ENCODE measurements at places on chromosomes 2 and 18.

GRCh38 chr18:40148960-40149359 is 1806.1 kb upstream of the PIK3C3 start:
- DNase-seq: no peak

DNA sequence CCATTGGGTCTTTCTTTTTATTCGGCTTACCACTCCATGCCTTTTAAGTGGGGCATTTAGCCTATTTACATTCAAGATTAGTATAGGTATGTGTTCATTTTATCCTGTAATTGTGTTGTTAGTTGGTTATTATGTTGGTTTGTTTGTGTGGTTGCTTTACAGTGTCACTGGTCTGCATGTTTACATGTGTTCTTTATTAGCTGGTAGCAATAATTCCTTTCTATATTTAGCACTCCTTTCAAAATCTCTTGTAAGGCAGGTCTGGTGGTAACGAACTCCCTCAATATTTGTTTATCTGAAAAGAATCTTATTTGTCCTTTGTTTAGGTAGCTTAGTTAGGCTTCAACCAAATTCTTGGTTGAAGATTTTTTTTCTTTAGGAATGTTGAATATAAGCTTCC is 68.7 kb upstream of the XDH start:
- DNase-seq: no peak

DNA sequence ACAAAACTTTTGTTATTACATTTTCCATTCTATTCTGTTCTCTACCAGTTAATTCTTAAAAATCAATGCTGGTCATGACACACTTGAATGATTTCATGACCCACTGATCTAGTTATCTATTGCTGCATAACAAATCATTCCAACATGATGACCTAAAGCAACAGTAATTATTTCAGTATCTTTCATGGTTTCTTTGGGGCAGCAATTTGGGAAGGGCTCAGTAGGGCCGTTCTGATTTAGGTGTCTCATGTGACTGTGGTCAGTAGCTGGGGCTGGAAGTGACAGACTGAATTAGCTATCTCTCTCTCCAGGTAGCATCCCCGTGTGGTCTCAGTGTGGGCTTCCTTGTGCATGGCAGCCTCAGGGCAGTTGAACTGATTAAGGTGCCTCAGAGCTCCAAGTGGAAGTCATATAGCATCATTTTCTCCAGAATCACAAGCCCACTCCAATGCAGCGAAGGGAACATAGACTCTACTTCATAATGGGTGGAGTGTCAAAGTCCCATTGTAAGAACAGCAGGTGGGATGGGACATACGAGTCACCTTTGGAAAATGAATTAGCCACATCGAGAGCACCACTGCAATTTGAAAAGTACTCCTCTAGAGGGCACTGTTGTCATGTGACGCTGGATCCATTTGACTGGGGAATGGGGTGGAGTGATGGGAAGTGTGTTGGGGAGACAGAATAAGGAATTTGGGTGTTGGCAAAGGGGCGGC is 39.1 kb upstream of the FAM136A start:
- no peak for DNase-seq

DNA sequence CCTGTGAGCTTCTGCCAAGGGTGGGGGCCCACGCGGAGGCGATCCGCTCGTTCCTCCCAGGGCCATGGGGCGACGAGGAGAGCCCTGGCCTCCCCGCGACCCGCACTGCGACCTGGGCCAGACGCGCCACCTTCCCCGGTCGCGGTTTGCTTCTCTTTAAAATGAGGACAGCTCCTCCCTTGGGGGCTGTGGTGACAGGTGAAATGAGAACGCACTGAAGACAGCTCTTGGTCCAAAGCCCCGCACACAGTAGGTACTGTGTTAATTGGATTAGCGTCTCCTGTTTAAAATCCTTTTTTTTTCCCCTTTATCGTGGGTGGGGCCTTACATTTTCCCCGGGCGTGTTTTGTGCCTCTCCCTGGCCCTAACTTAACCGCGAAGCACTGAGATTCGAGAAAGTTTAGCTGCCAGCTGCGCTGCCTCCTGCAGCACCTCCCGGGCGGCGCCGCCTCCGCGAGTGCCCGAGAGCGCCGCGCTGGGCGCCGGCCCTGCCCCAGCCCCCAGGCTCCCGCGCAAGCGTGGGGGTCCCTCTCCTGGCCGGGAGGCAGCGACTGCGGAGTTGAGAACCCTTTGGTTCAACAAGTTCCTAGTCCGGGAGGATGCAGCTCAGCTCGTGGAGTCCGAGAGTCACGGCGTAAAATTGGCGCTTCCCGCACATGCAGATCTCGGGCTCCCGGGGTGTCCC is 1.1 kb downstream of the HPCAL1 start:
- no peak for DNase-seq

GRCh38 chr2:23404426-23404825 is 19.4 kb downstream of the KLHL29 start:
- DNase-seq: peak; percentile 62

DNA sequence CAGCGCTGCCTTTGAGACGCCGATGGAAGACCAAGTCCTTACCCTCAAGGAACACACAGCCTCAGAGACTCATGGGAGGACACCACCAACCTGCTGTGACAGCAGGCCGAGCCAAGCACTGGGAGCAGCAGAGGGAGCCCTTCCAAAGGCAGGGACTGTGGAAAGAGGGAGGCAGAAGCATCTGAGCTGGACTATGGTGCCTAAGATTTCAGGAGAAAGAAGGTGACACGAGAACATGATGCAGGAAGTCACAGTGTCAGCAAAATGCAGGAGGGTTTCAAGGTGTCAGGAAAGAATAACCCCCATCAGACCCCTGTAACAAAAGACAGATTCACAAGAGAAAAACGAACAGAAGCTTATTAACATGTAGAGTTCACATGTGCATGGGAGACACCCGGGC is 24.2 kb upstream of the COX7A2L start:
- no peak for DNase-seq

GRCh38 chr18:50662775-50663383 is 103.0 kb downstream of the MAPK4 start:
- no peak for DNase-seq

- no peak for DNase-seq
Measured at GRCh38 chr18:76960528-76961035, 138.2 kb downstream of the ZNF236 start.

GRCh38 chr18:12783524-12783923 is 80.7 kb downstream of the PSMG2 start:
- DNase-seq: no peak

- no peak for DNase-seq
Measured at GRCh38 chr2:105181282-105181681, 60.3 kb upstream of the GPR45 start.

- no peak for DNase-seq
Measured at GRCh38 chr2:147133286-147133908, 711.4 kb upstream of the ACVR2A start.

GRCh38 chr2:82839036-82839435 is 1620.0 kb downstream of the SUCLG1 start:
- no peak for DNase-seq

- DNase-seq: no peak
Measured at GRCh38 chr2:9895669-9896590, 52.7 kb downstream of the TAF1B start.

DNA sequence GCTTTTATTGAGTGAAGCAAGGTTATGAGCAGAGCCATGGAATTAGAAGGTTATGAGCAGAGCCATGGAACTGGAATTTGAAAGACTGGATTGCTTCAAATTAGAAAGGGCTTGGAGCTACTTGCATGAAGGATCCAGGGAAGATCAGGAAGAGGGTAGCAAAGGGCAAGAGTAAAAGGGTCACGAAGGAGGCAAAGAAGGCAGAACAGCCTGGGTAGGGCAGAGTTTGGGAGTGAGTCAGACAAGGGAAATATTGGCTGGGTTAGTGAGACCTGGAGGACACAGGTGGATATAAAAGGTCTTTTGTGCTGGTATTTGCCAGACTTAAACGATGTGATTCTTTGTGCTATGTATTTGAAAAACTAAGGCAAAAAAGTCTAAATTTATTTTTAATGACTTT is 65.0 kb downstream of the SEMA4F start:
- DNase-seq: no peak

DNA sequence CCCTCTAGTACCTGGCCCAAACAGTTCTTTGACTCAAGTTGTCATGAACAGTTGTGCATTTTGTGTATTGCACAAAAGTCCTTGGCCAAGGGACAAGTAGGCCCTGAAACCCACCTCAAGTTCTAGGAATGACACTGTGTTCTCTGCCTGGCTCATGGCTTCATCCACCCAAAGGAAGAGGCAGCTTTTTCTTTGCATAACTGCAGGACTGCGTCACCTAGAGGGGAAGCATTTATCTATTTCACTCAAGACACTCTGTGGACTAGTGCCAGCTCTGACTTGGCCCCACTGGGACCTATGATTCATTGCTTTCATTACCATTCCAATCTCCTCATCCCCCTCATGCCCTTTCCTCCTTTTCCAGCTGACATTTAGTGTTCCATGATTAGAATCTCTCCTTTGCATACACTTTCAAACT is 119.3 kb upstream of the SIX2 start:
- DNase-seq: no peak

DNA sequence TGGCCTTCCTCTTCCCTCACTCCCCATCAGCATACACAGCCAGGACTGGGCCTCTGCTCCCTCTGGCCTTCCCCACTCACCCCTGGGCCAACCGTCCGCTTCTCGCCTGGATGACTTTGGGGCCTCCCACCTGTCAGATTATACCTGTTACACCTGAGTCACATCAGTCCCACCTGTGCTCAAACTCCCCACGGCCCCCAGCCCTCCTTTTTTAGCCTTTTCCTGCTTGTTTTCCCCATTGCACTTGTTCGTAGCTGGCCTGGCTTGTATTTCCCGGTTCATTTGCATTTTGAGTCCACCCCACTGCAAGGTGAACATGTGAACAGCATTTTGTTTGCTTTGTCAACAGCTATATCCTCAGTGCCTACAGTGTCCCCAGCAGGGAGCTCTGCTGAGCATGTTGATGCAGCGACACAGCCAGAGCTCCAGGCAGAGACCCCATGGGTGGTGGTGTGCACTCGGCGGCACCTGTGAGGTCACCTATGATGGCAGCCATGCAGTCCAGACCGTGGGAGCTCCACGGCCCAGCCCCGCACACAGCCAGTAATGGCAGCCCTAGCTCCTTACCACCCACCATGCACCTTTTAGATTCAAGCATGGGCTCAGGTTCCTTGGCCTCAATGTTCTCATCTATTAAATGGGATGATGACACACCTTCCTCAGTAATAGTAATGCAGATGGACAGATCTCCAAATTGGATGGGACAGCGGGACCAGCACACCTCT is 276.4 kb upstream of the HS6ST1 start:
- DNase-seq: peak; percentile 46

DNA sequence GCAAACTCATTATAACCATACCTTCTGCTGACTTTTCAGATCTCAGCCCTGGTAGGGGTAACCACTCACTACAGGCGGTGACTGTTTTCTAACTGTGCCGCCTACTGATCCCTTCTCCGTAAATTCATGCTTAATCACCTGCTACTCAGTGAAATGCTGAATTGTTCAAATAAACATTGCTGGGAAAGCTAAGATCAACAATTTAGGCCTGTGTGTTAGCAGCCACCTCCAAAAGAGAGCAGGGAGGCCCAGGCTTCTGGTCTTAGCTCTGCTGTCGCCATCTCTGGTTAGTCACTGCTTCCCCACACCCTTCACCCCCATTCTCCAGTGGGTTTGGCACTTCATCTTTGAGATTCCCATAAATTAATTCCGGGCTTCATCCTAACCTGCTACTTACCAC is 21.8 kb upstream of the NT5C1B start:
- no peak for DNase-seq

- no peak for DNase-seq
Measured at GRCh38 chr2:109213646-109214433, 84.8 kb downstream of the SH3RF3 start.

GRCh38 chr2:43127208-43127940 is 99.0 kb downstream of the ZFP36L2 start:
- DNase-seq: no peak

DNA sequence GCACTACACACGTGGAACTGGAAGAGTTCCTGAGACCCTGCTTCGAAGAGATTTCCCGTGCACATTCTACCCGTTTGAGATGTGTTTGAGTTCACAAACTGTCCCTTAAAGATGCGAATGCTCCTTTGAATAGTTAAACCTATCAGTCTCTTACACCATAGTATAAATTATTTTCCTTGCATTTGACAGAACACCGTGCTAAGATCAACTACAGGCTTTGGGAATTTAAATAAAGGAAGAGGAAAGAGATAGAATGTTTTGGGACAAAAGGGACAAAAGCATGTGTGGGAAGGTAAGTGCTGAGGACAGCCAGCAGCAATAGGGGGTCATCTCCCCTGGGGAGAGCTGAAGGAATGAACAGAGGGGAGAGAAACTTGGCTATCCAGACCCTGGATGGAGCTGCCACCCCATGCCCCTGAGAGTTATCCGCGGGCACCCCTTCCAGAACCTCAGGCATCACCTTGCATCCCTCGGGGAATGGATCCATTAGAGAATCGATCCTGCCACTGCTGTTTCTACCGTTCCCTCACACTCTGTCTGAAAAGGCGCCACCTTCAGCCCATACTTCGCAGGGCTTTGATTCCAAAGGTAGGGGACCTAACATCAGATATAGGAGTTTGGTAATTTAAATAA is 888 bp upstream of the ADCY3 start:
- no peak for DNase-seq

GRCh38 chr2:81703831-81704230 is 1399.3 kb upstream of the LRRTM1 start:
- no peak for DNase-seq

DNA sequence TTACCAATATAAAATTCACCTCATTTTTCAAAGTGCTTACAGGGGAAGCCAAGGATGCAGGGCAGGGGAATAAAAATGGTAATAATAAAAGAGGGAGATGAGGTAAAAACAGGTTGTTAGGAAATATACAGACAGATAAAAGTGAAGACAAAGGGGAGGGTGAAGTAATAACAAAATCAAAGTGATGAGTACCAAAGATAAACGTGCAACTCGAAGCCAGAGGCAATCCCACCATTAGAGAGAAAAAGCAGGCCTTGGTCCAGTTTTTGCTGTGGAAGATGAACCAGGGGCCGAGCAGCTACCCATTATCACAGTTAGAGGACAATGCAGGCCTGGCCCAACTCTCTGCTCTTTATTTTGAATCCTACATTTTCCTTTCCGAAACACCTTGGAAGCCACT is 99.6 kb upstream of the UPP2 start:
- no peak for DNase-seq

All from NCI-H2081 treated with DMSO at 0.1 percent for 48 hours (cell line).